ENCODE measurements at places on chromosomes 7 and 10.

DNA sequence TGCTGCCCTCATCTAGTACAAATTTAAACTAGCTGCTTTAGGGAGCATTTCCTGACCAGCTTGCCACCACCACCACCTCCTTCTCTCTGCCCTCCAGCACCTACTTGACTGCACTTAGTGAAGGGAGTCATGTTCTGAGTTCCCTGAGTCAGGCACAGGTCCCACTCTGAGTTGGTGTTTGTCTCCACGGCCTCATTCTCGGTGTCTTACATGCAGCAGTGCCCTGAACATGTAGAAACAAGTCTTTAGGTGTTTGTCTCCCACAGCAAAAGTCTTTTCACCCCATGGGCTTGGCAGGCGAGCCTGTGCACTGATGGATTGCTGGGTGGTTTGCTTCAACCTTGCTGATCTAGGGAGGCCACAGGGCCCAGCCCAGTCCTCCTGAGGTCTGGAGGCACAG is 16.9 kb downstream of the TSPAN14 start:
- DNase-seq = no peak

- no peak for DNase-seq
Observed at GRCh38 chr10:133565441-133566294, at the start of gene SYCE1. TSS of gene SYCE1 (minus strand) at chr10:133565583. CDS start at chr10:133565529, 54 bp downstream.

- DNase-seq = no peak
Observed at GRCh38 chr7:86949052-86949778, 110.2 kb downstream of the ELAPOR2 start.

- DNase-seq = peak; percentile 92
Observed at GRCh38 chr7:100489824-100490223, 6.1 kb downstream of the NYAP1 start.

GRCh38 chr7:94056796-94057207 is 52.6 kb upstream of the BET1 start:
- DNase-seq = no peak

GRCh38 chr7:75650062-75650461 is 88.7 kb downstream of the HIP1 start:
- no peak for DNase-seq

GRCh38 chr10:124515244-124515970 is 53.8 kb downstream of the LHPP start:
- no peak for DNase-seq

GRCh38 chr7:32241636-32242035 is 171.4 kb upstream of the PDE1C start:
- DNase-seq = no peak

- peak; percentile 37 for DNase-seq
Observed at GRCh38 chr10:62735464-62736167, 68.9 kb upstream of the ADO start.

DNA sequence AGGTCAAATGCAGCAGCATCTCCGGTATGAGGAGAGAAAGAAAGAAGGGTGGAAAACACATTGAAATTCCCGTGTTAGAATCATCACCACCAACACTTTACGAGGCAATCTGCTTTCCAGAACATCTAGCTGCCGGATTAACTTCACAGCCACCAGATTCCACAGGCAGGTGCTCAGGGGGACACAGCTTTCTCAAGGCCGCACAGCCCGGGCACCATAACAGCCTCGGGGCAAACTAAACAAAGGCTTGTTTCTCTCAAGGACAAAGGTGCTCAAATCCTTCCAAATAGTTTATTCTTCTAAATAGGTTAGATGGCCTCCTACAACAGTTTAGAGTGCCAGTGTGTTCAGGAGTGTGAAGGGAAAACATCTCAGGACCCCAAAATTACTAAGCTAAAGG is 156.3 kb downstream of the DIP2C start:
- DNase-seq = no peak

DNA sequence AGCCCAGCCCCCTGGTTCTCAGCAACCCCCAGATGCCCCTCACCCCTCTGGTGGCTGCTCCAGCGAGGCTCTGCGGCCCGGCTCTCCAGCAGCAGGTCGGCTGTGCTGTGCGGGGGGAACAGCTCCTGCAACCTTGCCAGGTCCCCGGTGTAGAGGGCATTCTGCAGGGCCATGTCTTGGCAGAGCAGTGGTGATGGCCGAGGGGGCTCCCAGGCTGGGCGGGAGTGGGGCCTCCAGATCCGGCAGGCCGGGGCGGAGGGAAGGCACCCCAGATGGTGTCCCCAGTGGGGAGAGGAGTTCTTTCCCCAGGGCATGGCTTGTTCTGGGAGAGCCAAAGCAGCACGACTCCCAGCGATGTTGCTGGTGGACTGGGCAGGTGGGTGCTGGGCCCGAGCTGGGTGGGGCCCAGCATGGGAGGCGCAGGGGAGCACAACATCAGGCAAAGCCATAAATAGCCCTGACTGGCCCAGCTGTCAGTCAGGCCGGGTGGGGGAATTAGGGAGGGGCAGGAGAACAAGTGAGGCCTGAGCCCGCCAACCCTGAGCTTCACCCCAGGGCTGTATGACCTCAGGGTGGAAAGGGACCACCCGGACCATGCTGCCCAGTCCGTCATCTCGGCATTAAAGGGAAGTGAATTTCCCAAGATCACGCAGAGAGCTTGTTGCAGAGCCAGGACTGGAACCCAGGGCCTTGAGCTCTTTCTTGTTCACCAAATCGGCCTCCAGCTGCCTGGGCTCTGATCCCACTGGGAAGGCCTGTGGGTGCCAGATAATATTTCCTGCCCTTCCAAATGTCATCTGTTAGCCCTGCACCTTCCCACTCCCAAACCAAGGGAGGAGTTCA is 580 bp upstream of the ASB10 start:
- no peak for DNase-seq

DNA sequence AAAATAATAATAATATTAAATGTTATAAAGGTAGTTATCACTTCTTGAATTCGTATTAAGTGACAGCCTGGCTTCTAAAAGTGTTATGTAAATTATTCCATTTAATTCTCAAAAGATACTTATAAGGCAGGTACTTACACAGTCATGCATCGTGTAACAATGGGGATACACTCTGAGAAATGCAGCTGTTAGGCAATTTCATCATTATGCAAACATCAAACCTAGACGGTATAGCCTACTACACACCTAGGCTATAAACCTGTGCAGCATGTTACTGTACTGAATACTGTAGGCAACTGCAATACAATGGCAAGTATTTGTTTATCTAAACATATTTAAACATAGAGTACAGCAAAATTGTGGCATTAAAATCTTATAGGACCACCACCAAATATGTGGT is 1.5 kb downstream of the IFIT1 start:
- no peak for DNase-seq

DNA sequence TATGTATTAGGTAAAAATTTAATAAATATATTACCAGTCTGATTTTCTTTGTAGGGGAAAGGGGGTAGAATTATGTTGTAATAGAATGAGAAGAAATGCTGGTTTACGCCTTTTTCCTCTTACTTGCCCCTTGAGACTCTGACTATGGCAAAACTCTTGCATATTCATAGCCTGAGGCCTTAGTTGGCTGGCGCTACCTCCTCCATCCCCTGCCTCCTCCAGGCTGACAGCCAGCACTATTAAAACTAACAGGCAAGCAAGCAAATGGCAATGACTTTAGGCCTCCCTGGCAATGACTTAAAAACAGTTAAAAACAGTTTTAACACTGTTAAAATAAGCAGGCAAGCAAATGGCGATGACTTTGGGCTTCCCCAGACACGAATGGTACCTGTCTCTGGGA is 14.4 kb downstream of the PKD2L1 start:
- no peak for DNase-seq

- no peak for DNase-seq
Observed at GRCh38 chr10:97820096-97820704, 29.4 kb upstream of the GOLGA7B start.

DNA sequence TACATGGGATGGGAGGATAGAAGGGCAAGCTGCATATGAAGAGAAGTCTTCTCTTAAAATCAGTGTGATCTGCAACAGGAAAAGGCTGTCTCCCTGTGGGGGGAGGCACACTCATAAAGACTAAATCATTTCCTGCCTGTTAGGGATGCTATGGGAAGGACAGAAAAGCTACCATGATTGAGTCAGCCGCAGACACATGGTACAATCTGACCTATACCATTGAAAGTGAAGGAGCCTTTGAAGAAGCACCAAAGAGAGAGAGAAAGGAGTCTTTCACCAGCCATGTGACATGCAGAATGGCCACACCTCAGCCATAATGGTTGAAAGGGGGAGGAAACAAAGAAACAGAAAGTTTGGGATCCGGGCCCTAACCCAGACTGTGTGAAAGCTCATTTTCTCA is 29.1 kb downstream of the NUDCD3 start:
- peak; percentile 25 for DNase-seq

- no peak for DNase-seq
Observed at GRCh38 chr7:129898502-129899160, 54.1 kb downstream of the UBE2H start.

- DNase-seq = no peak
Observed at GRCh38 chr10:99964791-99965190, 45.0 kb downstream of the DNMBP start.

- DNase-seq = no peak
Observed at GRCh38 chr7:39637400-39637799, 14.0 kb downstream of the RALA start.

DNA sequence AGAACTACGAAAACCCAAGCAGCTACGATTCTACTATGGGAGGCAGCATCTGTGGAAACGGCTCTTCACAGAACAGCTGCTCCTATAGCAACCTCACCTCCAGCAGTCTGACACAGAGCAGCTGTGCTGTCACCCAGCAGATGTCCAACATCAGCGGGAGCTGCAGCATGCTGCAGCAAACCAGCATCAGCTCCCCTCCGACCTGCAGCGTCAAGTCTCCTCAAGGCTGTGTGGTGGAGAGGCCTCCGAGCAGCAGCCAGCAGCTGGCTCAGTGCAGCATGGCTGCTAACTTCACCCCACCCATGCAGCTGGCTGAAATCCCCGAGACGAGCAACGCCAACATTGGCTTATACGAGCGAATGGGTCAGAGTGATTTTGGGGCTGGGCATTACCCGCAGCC is 81.6 kb upstream of the SAMD8 start:
- no peak for DNase-seq

DNA sequence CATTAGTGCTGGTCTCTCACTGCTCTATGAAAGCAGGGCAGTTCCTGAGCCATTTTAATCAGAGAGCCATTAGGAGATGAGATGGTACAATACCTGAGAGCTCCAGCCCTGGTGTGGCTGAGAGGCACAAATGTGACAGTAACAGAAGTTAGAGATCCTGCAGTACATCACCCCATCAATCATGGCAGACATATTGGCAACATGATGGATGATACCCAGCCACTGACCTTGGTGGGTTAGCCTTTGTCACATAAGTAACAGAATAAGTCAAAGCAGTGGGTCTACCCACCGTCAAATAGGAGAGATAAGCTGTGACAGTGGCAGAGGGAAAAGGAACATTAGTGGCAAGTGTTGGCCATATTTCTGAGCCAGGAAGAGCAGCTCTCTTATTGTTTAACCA is 53.3 kb upstream of the NXPH1 start:
- DNase-seq = no peak

DNA sequence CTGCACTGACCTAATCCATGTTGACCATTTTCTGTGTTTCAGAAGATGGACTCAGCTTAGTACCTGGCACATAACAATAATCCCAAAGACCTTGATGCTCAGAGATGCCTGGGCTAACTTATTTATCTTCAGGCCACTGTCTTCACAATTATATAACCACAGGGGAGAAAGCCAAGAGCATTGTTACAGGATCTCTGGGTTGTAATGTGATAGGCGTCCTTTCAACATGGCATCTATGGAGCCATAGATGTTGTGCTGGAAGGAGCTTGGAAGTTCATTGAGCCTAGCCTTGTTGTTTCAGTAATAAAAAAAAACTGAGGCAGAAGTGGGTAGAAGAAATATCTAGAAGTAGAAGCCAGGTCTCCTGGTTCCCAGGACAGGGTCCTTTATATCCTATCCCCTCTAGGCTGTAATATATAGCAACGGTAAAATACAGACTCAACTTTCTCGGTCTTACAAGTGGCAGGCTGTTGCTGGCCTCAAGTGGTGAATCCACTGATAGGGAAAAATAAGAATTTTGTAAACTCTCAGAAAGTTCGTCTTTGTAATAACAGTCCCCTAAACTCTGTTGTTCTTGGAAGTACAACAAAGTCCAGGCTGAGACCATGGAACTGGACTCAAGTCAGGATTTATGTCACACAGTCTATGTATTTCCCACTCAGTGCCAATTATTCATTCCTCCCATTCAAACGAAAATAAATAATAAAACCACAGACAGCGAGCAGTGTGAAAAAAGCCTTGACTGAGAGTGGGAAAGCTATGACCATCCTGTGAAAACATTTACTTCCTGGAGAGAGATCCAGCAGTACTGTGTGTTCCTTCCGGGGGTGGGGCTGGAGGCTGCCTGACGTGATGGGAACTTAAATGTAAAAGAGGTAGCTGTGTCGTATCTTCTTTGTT is 277.6 kb downstream of the REEP3 start:
- DNase-seq = peak; percentile 27

GRCh38 chr7:123849855-123850254 is 4.9 kb downstream of the HYAL4 start:
- no peak for DNase-seq

GRCh38 chr7:96548664-96549063 is 161.0 kb downstream of the SEM1 start:
- no peak for DNase-seq

GRCh38 chr7:137935884-137936508 is 65.9 kb downstream of the CREB3L2 start:
- no peak for DNase-seq

GRCh38 chr10:58868736-58869435 is 307.6 kb upstream of the PHYHIPL start:
- no peak for DNase-seq

DNA sequence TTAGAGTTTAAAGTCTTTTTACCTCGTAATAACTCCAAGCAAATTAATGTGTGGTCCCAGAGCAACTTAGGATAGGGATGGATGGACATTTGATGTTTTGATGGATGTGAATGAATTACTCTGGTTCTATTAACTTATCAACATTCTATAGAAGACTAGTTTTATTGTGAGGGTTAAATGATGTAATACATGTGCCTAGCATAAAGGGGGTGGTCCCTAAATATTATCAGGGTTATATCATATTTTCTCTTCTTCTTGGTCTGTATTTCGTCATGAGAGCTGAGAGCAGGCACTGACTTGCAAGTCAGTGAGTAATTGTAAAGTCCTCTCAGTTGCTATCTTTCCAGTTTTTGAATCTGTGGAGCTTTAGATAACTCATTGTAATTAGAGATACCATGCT is 219.3 kb downstream of the GATA3 start:
- DNase-seq = no peak

DNA sequence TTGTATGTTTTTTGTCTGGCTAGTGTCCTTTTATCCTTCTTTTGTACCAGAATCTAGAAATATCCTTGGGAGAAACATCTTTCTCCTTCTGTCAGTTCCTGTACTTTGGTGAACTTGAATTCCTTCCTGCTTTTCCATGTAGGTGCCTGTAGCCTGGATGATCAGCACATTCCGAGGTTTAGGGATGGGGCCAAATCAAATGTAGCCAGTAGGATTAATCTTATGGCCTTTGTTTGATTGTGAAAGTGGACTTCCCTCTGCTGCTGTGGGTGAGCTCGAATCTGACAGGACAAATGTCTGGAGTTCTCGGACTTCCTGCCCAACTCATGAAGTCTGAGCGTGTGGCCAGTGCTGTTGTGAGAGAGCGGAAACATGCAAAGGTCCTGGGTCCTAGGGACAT is 33.2 kb upstream of the NAMPT start:
- no peak for DNase-seq
